ENCODE measurements at places on chromosomes 12 and 14. TPM values are rescaled to one million over a fixed set of nuclear protein-coding genes. Genes with fewer than 3 reads are reported as not detected.

- DNase-seq: no peak
Measured at GRCh38 chr12:46459861-46460545, 87.4 kb upstream of the SLC38A2 start.

GRCh38 chr14:54207476-54208462 lies 189.0 kb upstream of the CDKN3 start:
- DNase-seq: no peak

ORMDL2 gene
- 9.4 TPM for total RNA-seq

DNA sequence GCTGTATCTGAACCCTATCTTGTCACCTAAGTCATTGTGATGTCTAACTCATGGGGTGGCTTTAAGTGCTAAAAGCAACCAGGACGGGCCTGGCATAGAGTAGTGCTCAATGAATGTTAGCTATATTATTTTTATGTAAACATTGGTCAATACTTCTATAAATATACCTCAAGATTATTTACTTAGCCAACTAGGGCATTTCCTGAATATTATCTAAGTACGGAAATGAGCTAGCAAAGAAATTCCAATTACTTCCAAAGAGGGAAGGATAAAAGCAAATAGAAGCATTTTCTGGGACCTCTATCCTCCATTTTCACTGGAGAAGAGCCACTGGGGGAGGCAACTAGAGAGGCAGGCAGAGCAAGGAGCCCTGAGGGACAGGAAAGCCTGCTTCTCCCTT lies 20.6 kb downstream of the CCDC92 start:
- no peak for DNase-seq

GRCh38 chr14:89215531-89215930 lies 201.5 kb downstream of the FOXN3 start:
- DNase-seq: peak; percentile 60

GRCh38 chr12:2052826-2053678 lies at the start of gene CACNA1C:
Gene CACNA1C, plus strand, starts transcription at chr12:2052987. Its CDS starts 576 bp downstream, at chr12:2053563.
- peak; percentile 99 for DNase-seq

USP44 gene
- total RNA-seq: under 0.01 TPM

PTGER2 gene
- total RNA-seq: 3.3 TPM

CCDC196 gene
- not detected for total RNA-seq

PRR4 gene
- total RNA-seq: 2.7 TPM

GRCh38 chr12:21337453-21337852 lies 2.7 kb upstream of the SLCO1A2 start:
- no peak for DNase-seq

RBP5 gene
- not detected for total RNA-seq

DNA sequence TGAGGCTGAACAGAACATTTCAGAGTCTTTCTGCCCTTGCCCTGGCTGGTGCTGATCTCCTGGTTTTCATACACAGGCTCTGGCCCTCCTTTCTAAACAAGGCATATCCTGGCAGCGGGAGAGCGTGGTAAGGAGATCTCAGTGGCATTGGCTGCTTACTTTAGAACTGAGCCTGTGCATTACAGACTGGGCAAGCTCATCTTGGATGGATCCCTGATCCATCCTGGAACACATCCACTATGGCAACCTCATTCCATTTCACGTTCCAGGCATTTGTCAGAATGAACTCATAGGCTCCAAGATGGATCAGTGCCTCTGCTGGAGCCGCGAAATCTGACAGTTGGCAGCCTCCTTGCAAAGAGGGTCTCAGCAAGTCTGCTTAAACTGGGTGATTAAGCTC lies 224.5 kb upstream of the PELI2 start:
- DNase-seq: peak; percentile 17

GRCh38 chr14:50312734-50313054 lies 570 bp downstream of the DMAC2L start:
- DNase-seq: no peak

- no peak for DNase-seq
Measured at GRCh38 chr14:38404616-38405015, 148.7 kb upstream of the CLEC14A start.

- peak; percentile 88 for DNase-seq
Measured at GRCh38 chr14:104802394-104803184, 1.7 kb downstream of the ZBTB42 start.

TAS2R50 gene
- total RNA-seq: 6.2 TPM

DNA sequence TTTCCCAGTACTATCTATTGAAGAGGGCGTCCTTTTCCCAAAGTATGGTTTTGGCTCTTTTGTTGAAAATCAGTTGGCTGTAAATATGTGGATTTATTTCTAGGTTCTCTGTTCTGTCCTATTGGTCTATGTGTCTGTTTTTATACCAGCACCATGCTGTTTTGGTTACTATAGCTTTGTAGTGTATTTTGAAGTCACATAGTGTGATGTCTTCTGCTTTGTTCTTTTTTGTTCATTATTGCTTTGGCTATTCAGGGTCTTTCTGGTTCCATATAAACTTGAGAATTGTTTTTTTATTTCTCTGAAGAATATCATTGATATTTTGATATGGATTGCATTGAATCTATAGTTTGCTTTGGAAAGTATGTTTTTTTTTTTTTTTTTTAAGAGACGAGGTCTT lies 67.4 kb downstream of the ERC1 start:
- DNase-seq: no peak

DNA sequence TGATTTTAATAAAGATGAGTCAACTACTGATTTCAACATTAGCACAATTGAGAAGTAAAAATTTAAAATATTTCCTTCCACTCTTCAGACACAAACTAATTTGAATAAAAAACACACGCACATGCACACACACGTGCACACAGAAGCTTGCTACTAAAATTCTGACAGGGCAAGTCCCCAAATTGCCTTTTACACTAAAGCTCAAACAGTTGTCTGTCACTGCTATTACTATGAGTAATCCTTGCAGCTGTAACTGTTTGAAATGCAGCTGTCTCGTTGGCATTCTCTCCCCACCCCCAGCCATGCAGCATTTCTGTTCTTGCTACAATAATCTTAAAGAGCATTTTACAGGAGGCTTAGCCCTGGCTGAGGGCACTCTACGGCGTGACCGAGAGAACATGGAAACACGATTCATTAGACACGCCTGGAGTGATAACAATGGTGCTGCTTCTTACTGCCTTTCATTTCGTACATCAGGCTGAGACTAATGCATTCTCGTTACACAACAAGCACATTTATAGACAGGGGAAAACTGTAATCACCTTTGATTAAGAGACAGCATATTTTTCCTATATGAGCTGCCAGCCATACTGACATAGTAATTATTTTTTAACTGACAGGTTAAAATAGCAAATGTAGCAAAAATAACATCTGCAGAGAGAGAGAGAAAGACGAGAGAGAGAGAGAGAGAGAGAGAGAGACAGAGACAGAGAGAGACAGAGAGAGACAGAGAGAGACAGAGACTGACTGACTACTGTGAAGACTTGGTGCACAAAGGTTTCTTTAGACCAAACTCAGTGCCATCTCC lies 153.8 kb downstream of the MED13L start:
- DNase-seq: no peak

ZNF385A gene
- 0.88 TPM for total RNA-seq

DNA sequence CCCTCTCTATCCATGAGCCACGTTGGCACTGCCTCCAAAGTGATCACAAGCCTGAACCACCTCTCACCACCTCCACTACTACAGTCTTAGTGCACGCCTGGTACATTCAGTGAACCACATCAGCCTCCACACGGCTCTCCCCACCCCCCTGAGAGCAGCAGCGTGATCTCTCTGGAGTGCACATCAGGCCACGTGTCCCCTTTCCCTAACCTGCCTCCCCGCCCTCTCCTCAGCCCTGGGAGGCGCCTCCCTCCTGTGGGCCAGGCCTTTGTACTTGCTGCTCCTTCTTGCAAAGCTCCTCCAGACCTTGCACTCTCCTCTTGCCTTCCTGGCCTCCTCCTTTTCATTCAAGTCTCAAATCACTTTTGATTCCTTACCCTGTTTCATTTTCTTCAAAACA lies 49.8 kb downstream of the SLC6A12 start:
- DNase-seq: no peak

DNA sequence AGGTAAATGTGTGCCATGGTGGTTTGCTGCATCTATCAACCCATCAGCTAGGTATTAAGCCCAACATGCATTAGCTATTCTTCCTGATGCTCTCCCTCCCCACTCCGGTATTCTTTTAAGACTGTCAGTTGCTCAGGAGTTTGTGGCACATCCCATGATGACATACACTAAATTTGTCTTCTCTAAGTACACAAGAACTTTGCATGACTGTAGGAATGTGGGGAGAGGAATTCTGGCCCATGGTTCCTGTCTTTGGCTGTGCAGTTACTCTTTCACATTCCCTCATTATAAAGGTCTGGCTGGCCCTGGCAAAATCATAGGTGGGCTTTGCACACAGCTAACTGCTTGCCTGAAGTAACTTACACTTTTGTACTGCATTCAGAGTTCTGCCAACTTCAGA lies 30.3 kb downstream of the HMGA2 start:
- DNase-seq: peak; percentile 83

GRCh38 chr12:127133675-127134335 lies 1133.2 kb upstream of the TMEM132C start:
- no peak for DNase-seq

DNA sequence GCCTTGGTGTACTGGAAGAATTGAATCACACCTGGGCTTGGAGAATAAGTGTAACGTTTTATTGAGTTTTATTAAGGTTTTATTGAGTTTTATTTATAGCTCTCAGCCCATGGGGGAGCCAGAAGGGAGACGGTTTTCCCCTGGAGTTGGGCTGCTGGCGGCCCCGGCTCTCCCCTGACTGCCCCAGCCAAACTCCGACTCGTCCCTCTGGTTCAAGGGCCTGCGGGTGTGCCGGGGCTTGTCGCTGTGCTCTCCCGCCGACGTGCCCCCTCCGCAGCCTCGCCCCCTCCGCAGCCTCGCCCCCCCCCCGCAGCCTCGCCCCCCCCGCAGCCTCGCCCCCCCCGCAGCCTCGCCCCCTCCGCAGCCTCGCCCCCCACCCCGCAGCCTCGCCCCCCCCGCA lies 326.1 kb upstream of the RTL1 start:
- DNase-seq: no peak

- no peak for DNase-seq
Measured at GRCh38 chr12:106601031-106601430, 18.2 kb downstream of the RFX4 start.

GRCh38 chr12:56151672-56152131 lies 685 bp upstream of the MYL6B start:
- no peak for DNase-seq

DNA sequence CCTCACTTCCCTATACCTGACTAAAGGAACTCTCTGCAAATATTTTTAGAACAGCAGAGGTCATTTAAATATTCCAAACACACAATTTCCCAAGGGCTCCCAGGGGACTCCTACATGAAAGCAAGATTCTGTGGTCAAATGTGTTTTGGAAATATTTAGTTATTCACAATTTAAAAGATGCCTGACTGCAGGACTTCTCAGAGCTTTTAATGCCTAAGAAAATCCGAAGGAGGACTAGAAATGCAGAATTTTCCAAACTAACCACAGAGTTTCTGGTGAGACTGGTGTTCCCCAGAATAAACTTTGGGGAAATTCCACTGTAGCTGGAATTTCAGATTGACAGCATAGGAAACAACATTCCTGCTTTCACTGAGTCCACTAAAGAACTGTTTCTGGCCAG lies 84.8 kb upstream of the MAP1LC3B2 start:
- no peak for DNase-seq

DNA sequence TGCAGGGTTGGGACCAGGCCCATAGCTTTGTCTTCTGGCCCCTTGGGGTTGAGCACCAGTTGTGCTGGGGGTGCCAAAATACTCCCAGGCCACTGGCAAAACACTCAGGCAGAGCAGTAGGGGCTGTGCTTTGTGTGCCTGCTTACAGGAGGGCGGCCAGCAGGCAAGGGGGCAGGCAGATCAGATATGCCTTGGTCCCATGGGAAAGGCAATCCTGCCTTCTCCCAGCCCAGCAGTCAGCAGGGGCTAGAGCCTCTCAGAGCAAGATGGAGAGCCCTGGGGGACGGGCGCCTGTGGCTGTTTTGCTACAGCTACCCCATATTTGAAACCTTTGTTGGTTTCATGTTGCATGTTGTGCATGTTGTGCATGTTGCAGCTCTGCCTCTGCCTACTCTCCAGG lies 36.2 kb upstream of the TMX1 start:
- no peak for DNase-seq

DNA sequence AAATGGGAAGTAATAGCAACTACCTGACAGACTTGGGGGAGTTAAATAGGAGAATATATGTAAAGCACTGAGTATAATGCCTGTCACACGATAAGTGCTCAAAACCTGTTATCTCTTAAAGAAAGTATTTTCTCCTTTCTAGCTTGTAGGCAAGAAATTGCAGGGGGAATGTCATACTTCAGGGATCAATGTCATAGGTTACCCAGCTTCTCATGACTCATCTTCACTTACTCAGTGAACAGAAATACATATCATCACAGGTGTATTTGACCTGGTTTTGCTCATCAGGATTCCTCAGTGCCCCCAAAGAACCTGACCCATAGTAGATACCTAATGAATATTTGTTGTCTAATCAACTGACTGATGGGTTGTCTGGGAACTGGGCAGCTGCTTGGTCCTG lies 285.0 kb upstream of the ATP2B1 start:
- no peak for DNase-seq

GRCh38 chr14:75190023-75190422 lies 13.6 kb upstream of the TMED10 start:
- DNase-seq: no peak

DNA sequence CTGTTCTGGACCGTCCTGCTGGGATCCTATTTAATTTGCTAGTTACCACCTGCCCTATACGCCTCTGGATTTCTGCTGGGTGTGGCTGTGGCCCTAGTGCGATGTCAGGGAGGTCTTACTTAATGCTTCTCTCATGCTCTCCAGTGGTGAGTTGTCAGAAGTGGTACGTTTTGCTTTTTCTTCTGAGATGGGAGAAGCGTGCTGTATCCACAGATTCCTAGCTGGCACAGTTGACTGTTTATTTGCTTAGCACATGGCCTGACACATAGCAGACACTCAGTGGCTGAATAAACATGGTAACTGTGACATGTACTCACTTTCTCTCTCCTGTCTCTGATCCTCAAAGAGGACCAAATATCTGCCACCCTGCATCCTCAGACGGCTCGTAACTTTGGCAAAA lies 107.3 kb downstream of the CACNA1C start:
- no peak for DNase-seq

DNA sequence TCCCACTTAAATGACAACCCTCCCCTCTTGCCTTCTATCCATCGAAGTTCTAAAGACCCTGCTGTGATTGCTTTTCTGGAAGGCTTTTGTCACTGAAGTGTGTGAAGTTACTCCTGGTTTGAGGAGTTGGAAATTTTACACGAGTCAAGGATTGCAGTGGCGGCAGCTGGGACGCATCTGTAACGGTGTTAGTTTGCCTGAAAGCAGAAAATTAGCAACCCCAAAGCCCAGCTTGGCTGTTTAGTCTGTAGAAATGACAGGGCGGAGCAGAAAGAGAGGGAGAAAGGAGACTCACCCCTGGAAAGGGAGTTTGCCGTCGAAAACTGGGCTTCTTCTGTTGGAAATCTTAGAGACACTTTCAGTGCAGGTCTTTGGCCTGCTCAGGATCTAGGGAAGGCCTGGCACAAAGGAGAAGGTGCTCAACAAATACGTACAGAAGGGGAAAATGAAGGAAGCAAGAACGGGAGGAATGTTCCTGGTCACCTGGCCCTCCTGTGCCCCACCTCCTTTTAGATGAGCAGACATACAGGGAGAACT lies 931 bp upstream of the MYF5 start:
- DNase-seq: no peak

- DNase-seq: peak; percentile 58
Measured at GRCh38 chr14:51395361-51395849, 155.4 kb downstream of the TMX1 start.

FGFR1OP2 gene
- 48.0 TPM for total RNA-seq

Measured in osteoblast (primary cell).